Epithelial cell of proximal tubule (primary cell): ENCODE measurements at places on chromosomes 7 and 10. TPM values are rescaled to one million over a fixed set of nuclear protein-coding genes. Genes with fewer than 3 reads are reported as not detected.

The PPP1R17 gene
- not detected in 2 replicates for total RNA-seq

The WAPL gene
- 27.6 and 28.2 TPM in 2 replicates for total RNA-seq

GRCh38 chr10:77793831-77794230 lies 132.7 kb downstream of the DLG5 start:
- no peak for DNase-seq

GRCh38 chr10:132175907-132176581 lies 10.7 kb upstream of the DPYSL4 start:
- no peak for DNase-seq

- DNase-seq: no peak
Measured at GRCh38 chr10:95388539-95388938, 97.7 kb upstream of the PDLIM1 start.

The MICU1 gene
- total RNA-seq: 31.3 and 36.5 TPM in 2 replicates

The FOXP2 gene
- total RNA-seq: 0.06 and 0.22 TPM in 2 replicates

The FOXI2 gene
- not detected in 2 replicates for total RNA-seq

The TMEM196 gene
- total RNA-seq: not detected in 2 replicates

The HOXA2 gene
- 0.69 and 2.0 TPM in 2 replicates for total RNA-seq

GRCh38 chr7:51324206-51324898 lies 7.7 kb upstream of the COBL start:
- no peak for DNase-seq

DNA sequence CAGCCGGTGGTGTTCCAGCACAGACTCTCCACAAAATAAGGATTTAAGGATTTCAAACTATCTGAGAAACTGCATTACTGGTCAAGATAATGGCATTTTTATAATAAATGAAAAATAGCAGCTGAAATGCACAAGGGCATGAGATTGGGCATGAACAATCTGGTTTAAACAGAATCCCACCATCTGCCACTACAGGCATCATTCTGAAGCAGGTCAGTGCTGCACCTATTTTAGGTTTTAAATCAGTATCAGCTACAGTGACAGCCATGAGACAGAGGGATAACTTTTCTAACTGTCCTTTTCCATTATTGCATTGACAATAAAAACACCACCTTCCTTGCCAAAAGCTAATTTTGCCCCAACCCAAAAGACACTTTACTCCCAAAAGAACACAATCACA lies 186.8 kb downstream of the ETV1 start:
- DNase-seq: no peak

DNA sequence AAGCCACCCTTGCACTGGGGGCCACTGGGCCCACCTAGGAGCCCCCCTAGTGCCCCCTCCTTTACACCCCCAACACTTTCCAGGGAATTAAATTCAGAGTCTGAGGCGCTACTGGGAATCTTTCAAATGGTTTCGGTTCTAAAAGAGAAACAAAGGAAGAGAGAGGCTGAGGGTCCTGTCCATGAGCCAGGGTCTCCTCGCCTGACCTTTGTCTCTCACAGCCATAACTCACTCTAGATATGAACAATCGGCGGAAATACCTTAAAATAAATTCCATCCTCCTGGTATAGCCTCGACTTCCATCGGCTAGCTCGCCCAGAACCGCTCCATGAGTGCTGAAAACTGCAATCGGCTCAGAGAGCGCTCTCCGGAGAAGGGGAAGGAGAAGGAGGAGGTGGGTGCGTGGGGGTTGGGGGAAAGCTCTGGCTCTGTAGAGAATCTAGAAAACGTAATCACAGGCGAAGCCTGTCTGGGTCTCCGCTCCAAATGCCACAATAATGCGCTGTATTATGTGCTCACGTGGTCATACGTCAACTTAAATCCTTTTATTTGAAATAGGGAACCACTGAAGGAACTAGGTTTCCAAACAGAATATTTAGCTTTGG lies 12.6 kb downstream of the HOXA4 start:
- no peak for DNase-seq

- no peak for DNase-seq
Measured at GRCh38 chr7:75711076-75711475, 27.7 kb downstream of the HIP1 start.

- no peak for DNase-seq
Measured at GRCh38 chr7:150737265-150738055, at the start of gene GIMAP5. GIMAP5 (plus strand) TSS chr7:150737418; CDS start chr7:150740885, 3,467 bp downstream.

The RBP4 gene
- total RNA-seq: 2.4 and 2.7 TPM in 2 replicates

GRCh38 chr10:96746503-96746902 lies 26.2 kb upstream of the PIK3AP1 start:
- no peak for DNase-seq

- no peak for DNase-seq
Measured at GRCh38 chr10:79340646-79341244, 6.5 kb upstream of the PPIF start.

The SPDYE3 gene
- not detected in 2 replicates for total RNA-seq

- DNase-seq: no peak
Measured at GRCh38 chr10:75531571-75532031, 100.2 kb downstream of the LRMDA start.

The CCDC172 gene
- total RNA-seq: not detected in 2 replicates

DNA sequence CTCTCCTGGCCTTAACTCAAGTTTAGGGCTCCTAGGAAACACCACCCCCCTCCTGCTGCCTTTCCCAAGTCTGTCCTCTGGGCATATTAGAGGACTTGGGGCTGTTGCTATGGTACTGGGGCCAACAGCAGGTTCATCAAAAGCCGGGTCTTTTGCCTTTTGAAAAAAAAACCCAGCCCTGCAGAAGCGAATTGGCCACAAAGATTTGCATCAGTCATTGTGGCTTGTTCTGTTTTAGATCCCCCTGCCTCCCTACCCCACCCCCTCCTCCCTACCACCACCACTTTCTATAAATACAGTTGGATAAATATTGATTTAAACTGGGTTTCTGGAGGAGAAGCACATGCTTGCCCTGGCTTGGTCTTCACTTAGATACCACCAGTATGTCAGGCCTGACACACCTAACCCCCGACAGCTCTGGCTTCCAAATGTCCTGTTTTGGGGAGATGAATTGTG lies 7.0 kb downstream of the MXI1 start:
- DNase-seq: no peak

DNA sequence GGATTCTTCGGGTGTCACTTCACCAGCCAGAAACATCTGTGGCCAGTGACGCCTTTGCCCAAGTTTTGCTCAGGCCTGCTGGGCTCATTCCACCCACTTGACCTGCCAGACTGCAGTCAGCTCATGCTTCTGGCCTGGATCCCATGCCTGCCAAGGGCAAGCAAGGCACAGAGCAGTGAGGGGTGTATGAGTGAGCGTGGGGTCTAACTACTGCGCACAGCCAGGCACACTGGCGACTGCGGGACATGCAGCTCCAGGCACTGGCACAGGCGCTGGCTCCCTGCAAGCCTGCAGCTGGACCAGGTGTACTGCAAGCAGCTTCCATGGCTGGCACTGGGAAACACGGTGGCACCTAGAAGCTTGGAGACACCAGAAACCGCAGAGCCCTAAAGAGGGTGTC lies 80.1 kb downstream of the MTERF1 start:
- no peak for DNase-seq
